ENCODE measurements at places on chromosomes 11 and 22.
A peak's percentile ranks its signal among the peaks of the same experiment; 100 is the strongest.

GRCh38 chr11:109350091-109350490 is 71.9 kb upstream of the C11orf87 start:
- DNase-seq = no peak

GRCh38 chr11:6705905-6706535 is 22.9 kb upstream of the MRPL17 start:
- DNase-seq = no peak

GRCh38 chr11:62018981-62019664 is 51.7 kb upstream of the FTH1 start:
- DNase-seq = no peak

- DNase-seq = no peak
Observed at GRCh38 chr11:20310596-20311394, 52.7 kb upstream of the HTATIP2 start.

DNA sequence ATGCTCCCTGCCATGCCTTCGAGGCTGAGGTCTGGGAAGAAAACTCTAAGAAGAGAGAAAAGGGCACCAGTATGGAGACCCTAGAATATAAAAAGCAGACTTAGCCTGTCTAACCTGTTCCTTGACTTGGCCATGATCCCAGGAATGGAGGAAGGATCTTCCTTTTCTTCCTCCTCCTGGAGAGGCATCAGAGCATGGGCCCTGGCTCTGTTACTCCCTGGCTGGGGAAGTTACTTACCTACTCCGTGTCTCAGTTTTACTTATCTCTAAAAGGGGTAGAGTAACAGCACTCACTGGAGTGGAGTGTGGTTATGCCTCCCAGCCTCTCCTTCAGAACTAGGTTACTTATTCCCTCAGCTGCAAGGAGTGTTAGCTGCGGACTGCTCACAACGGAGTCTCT is 55.2 kb upstream of the PHF21A start:
- DNase-seq = no peak

GRCh38 chr11:16169956-16170847 is 186.1 kb downstream of the SOX6 start:
- DNase-seq = peak; percentile 5

DNA sequence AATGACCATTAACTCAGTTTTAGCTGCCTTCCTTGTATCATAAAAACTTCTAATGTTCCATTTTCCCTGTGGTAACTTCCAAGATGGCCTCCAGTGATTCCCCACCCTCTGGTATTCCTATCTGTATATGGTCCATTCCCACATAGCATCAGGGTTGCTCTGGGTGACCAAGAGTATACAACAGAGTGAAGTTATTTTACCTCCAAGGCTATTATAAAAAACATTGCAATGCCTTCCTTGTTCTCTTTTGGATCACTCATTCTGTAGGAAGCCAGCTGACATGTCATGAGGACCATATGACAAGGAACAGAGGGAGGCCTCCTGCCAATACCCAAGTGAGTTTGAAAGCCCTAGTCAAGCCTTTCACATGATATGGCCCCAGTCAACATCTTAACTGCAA is 30.1 kb downstream of the ZNF280B start:
- DNase-seq = no peak

DNA sequence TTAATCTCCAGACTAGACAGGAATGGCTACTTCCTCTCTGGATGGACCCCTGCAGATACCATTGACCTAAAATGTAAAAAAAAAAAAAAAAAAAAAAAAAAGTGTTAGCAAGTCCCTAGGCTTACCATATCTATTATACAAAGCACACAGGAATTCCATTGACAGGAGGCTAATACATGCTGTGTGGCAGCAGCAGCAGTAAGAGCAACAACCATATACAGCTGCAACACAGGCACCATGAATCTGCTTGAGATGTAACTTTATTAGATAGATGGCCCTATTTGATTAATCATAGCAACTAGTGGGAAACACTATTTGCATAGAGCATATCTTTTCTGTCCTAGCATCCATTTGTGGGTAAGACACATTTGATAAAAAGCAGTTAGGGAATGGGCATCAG is 1447.1 kb downstream of the FAM181B start:
- DNase-seq = no peak

DNA sequence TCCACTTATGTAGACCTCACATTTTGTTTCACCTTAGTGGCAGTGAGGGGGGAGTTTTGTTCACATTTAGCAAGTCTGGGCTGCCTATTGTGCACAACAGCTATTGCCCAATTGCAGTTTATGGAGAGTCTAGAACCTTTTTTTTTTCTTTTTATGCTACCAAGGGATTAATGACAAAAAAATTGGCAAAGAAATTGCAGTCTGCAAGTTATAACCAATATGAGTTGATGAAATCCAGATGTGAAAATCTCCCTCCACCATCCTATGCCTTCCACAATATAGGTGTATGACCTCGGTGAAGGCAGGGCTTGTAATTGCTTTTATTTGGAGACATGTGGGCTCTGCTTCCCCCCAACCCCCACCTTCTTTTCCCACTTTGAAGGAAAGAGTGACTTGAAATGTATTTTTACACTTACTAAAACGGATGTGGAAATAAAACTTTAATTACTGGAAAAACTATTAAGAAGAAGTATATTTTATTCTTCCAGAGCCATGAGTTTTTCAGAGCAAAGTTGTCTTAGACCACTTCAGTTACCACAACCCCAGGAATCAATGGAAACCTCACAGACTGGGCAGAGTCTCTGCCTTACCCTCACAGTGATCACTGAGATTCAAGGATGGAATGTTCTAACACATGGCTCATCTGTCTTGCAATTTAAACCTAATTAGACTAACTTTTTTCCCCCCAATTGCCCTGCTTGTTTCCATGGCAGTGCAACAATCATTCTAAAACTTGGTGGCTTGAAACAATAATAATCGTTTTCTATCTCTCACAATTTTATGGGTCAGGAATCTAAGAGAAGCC is 120.8 kb upstream of the SLC5A12 start:
- DNase-seq = no peak

GRCh38 chr22:32880505-32880892 is 79.0 kb downstream of the TIMP3 start:
- no peak for DNase-seq

DNA sequence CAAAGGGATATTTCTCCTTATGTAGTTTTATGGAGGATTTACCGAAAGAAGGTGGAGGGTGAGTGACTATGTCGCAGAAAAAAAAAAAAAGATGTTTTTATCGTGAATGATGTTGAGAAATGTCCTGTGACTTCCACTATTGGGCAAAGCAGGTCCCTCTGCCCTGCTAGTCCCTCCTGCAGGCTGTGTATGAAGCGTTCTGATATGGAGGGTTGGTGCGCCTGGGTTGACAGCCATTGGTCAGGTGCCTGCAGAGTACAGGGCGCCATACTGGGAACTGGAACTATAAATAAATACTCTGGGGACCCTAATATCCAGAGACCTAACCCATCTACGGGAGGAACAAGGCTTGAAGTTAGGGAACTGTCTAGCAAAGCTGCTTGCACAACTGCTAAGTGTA is 1.5 kb downstream of the IL17RA start:
- DNase-seq = no peak

Measured in NCI-H446 treated with DMSO at 0.1 percent for 48 hours (cell line).